ENCODE measurements at places on chromosomes 6 and 20.
A peak's percentile ranks its signal among the peaks of the same experiment; 100 is the strongest.

GRCh38 chr6:19004176-19004575 is 617.0 kb downstream of the RNF144B start:
- DNase-seq: no peak

- peak; percentile 50 for DNase-seq
Measured at GRCh38 chr6:54846857-54847674, 495 bp downstream of the FAM83B start.

DNA sequence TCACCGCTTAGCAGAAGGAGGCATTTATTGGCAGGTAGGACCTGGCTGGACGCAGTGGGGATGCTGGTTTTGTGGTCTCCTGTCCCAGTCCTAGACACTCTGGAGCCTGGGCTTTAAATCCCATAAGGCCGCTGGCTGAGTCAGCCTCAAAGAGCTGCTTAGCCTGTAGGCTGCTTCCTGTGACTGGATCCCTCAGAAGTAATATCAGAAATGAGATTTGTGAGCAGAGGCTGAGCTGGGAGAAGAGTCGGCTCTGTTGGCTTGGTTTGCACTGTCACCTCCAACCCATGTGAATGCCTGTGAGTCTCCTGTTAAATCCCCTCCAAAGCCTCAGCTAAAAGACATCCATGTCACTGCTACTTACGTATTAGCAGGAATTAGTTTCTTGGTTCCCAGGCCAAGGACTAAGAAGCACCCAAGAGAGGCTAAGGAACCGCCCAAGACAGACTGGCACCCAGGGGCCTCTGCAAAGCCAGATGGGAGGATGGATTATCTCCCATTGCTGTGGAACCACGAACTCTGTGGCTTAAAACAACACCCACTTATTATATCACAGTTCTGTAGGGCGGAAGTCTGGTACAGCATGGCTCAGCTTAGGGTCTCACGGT is 289.4 kb downstream of the CDC5L start:
- DNase-seq: no peak

DNA sequence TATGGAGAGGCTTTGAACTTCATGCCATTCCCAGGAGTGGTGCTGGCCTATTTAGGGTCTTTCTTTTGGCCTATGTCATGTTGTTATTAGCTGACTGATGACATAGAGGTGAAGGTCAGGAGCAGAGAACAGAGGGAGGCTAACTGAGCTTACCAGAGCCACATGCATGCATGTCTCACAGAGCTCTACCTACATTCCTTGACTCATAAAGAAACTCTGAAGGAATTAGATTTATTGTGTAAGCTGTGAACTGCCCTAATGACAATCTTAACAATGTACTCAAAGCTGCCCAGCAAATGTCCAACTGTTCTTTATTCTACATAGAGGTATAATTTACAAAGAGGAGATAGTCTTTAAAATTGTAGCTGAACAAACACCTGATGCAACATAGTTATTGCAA is 192.7 kb upstream of the CNR1 start:
- DNase-seq: no peak

GRCh38 chr6:5950361-5950785 is 56.4 kb downstream of the NRN1 start:
- peak; percentile 60 for DNase-seq

DNA sequence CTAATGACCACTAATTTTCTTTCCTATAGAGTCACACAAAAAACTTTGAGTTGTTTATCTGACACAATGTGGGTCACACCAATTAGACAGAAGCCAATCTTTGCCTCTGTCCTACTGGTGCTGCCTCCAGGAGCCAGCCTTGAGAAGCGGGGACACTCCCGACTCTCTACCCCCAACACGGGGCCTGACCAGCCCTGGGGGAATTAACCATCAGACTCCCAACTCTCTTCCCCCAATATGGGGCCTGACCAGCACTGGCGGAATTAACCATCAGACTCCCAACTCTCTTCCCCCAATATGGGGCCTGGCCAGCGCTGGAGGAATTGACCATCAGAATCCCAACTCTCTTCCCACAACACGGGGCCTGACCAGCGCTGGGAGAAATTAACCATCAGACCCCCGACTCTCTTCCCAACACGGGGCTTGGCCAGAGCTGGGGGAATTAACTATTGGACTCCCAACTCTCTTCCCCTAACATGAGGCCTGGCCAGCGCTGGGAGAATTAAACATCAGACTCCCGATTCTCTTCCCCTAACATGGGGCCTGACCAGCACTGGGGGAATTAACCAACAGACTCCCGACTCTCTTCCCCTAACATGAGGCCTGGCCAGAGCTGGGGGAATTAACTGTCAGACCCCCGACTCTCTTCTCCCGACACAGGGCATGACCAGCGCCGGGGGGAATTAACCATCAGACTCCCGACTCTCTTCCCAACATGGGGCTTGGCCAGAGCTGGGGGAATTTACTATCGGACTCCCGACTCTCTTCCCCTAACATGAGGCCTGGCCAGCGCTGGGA is 12.5 kb downstream of the CST7 start:
- DNase-seq: no peak

DNA sequence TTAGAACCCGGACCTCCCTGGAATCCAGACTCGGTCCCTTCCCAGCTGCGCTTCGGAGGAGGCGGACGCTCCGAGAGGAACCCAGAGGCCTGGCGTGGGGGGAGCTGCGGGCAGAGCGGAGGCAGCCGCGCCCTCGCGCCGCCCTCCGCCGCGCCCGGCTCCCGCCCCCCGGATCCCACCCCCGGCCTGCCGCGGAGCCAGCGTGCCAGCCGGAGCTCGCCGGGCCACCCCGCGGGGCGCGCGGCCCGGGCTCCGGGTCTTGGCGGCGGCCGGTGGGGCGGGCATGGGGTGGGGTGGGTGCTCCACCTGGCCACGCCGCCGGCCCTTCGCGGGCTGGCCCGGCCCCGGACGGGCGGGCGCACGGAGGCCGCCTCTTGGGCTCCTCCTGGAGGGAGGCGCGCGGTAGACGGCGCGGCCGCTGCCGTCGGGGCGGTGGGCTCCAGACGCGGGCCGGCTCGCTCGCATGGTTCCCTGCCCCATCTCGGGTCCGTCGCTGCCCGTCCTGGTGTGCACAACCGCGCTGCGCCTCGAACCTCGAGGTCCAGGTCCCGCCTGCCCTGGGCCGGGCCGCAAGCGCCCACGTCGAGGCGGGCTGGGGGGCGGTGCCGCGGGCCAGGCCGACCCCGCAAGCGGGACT is 592 bp upstream of the CDYL start:
- DNase-seq: peak; percentile 95

GRCh38 chr6:55666037-55666436 is 87.0 kb upstream of the HMGCLL1 start:
- DNase-seq: no peak

GRCh38 chr6:113102761-113103160 is 754.4 kb upstream of the MARCKS start:
- DNase-seq: no peak

DNA sequence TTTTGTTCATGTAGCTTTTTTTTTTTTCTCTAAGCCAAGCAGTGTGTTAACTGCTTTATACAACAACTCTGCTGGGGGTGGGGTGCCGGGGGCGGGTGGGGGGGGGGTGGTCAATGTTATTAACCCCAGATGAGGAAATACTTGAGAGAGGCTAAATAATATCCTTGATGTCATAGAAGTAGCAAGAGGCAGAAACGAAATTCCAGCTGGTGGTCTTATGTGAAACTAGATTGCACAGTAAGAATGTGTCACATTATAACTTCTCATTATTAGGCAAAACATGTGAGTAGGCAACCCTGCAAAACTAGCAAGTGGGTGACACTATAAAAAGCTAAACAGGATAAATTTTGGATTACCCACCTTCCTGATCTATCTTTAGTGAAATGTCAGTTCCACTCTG is 12.8 kb downstream of the MYLK4 start:
- peak; percentile 84 for DNase-seq

GRCh38 chr20:3871550-3872265 is 17.5 kb upstream of the PANK2 start:
- DNase-seq: no peak

- no peak for DNase-seq
Measured at GRCh38 chr6:13418844-13419243, 68.6 kb downstream of the GFOD1 start.

DNA sequence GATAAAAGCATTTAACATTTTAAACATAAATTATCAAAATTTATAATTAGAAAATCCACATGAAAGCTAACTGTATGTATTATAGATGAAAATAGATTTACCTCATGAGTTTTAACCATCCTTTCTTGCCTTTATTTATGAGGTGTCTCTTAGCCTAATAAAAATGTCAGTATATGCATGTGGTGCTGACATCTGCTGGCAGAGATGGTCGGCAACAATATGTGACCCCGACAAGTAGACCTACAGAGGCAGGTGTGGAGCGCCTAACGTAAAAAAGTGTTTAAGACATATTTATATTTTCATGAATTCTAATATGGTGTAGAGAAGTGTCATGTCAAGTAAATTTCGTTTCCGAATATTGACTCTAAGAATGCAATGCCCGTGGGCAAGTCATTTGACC is 149.0 kb upstream of the FUT9 start:
- DNase-seq: no peak

DNA sequence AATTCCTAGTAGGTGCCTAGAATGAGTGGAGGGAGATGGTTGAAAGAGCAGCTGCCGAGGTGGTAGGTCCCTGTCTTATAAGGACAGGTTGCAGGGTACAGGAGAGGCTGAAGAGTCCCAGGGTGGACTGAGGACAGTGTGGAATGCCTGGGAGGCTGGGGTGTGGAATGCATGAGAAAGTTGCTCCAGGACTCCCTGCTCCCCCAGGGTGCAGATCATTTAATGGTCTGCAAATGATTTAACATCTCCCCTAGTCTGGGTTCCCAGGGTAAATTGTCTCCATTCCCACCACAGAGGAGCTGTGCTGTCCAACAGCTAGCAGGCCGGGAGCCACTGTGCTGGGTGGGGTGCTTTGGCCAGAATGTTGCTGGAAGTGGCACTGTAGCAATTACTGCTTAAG is 76.0 kb downstream of the CD83 start:
- DNase-seq: no peak

GRCh38 chr20:46207793-46208192 is 89.7 kb downstream of the CD40 start:
- DNase-seq: peak; percentile 43

DNA sequence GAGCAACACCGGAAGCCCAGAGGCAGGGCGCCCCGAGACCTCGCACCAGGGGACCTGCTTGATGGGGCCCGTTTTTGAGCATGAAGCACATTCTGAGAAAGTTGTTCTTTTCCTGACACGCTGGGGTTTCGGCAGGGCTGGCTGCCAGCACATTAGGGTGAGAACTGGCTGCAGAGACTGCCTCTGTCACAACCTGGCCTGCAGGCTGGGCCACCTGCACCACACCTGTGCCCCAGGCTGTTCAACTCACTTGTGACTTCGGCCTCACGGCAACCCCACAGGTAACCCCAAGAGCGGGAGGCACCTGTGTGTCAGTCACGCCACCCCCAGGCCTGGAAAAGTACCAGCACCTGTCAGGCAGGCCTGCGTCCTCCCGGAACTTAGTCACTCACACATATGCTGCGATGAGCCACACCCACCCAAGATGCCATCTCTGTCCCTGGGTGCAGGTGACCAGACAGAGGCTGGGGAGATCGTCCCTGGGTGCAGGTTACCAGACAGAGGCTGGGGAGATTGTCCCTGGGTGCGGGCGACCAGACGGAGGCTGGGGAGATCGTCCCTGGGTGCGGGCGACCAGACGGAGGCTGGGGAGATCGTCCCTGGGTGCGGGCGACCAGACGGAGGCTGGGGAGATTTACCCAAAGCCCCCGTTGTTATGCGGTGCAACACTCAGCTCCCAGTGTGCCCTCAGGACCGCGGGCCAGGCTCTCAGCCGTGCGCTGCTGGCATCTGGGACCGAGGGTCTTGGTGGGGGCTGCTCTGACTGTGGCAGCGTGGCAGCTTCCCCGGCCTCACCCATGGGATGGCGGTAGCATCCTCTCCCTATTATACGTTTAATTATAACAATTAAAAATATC is 82.5 kb upstream of the BHLHE23 start:
- no peak for DNase-seq

GRCh38 chr6:106925948-106926347 is 48.6 kb downstream of the CD24 start:
- no peak for DNase-seq

DNA sequence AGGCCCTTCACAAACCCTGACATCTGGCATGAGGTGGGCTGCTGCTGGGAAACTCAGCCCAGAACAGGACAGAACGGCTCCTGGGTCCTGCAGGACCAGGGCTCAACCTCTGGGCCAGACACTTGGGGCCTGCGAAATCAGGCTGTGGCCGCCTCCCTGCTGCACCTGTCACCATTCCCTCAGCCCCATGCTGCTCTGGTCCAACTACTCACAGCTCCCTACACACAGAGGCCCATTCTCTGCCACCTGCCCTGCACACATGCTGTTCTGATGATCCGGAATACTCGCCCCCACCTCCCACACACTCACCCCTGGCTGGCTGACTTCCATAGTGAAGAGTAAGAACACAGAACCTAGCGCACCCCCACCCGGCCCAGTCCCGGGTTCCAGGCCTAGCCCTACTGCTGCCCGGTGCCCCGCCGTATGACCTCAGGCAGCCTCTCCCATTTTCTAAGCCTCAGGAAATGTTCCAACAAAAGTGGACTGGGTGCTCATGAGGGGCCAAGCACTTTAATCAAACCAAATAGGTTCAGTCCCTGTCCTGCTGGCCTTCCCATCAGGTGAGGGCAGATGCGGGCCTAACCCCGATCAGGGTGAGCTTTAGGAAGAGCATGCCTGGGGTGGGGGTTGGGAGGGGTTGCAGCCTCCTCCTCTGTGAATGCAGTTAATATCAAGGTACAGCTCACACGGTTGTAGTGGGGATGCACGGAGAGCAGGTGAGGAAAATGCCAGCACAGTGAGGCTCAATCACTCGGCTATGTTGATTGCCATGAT is 3.9 kb downstream of the PEDS1 start:
- no peak for DNase-seq

DNA sequence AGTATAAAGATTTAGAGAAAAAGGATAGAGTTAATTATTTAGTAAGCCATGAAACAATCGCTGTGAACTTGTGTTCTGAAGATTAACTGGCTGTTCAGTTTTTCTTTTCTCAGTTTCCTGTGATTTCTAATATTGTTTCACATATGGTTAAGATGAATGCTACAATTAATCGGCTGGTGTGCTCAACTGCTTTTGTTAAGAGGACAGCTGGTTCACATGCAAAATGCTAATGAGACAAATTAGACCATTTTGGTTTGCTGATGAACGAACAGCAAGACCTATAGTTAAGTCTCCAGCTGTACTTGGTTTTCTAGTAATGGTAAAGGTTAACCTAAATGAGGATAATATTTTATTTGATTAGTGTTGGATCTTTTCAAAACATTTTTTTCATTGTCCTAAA is 10.8 kb upstream of the NHSL1 start:
- DNase-seq: no peak
